Right renal cortex interstitium (tissue), 3 donors: ENCODE measurements at places on chromosomes 1 and 21. TPM values are rescaled to one million over a fixed set of nuclear protein-coding genes. Genes with fewer than 3 reads are reported as not detected.

GCSAML gene
- polyA plus RNA-seq: 0.69 TPM

DNA sequence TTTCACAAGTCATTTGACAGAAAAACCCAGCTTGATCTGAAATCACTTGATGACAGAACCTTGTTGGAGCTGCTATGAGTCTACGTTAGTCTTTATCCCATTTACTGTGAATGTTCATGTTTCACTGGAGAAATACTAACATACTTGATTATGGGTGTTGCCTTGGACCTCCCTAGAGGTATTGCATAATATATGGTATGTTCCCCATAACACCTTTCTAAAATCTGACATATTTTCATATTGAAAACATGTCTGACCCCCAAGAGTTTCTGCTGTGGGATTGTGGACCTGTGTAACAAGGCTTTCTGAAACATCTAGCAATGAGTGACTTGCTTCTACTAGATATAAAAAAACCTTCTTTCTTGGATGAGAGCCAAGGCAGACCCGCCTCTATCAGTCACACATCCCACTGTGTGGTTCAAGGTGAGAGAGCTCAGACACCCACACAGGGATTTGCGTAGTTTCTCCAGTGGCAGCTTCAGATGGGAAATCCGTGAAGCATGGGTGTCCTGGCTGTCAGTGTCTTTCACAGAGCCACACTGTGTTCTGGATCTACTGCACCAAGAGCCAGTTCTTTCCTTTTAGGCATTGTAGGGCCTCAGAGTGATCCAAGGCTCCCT lies 4.6 kb downstream of the NENF start:
- no peak for DNase-seq

- no peak for DNase-seq
Observed at GRCh38 chr21:16583556-16583955, 853.8 kb downstream of the USP25 start.

DNA sequence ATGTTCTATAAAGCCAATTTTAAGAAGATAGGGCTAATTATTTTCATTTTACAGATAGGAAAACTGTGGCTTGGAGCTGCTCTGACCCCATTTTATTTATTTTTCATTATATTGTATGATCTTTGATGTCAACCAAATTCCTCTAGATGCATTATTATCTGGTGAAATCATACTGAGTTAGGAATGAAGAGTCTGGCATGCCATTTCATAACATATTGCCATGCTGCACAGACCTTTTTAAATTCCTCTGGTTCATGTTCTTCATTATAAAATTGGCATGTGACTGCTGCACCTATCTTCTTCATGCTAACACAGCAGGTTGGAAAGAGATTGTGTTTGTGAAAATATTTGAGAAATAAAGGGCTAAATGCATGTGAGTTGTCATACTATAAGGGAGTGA lies 12.7 kb downstream of the PRRX1 start:
- no peak for DNase-seq

IL19 gene
- polyA plus RNA-seq: 0.96 TPM

DNA sequence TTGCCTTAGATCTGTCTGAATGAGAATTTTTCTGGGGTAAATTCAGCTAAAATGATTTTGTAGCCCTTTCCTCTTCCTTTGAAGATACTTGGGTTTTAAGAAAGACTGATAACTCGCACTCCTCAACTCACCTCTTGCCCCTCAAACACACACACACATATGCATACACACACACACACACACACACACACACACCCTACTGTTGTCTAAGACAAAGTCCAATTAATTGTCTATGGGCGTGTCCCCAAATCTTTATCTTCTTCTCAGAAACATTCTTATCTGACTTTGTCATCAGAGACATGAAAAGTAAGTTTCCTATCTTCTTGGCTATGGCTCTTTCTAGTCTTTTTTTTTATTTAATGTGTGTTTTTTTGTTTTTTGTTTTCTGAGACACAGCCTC lies 36.1 kb upstream of the SMYD2 start:
- DNase-seq: no peak

- no peak for DNase-seq
Observed at GRCh38 chr21:43308815-43309283, 118.1 kb downstream of the SIK1 start.

- no peak for DNase-seq
Observed at GRCh38 chr1:61490924-61491323, 234.0 kb downstream of the TM2D1 start.

- no peak for DNase-seq
Observed at GRCh38 chr21:40457741-40458140, 389.2 kb downstream of the DSCAM start.

KRTAP19-1 gene
- polyA plus RNA-seq: not detected

DNA sequence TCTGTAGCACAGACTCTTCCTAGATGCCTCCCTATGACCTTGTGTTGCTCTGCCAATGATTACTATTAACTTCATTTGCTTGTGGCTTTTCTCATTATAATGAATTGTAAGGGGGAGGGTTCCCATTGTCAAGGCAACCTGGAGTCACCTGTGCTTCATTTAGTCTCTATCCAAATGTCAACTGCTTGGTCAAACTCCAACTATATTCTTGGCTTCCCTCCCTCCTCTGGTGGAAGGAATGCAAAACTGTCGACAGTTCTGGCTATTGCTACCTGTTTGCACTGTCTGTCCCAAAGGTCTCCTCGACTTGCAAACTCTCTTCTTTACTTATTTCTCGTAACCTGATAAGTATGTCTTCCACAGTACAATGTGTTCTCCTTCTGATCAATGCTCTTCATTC lies 100.3 kb downstream of the CACNA1E start:
- no peak for DNase-seq

RCAN3 gene
- 10.9 TPM for polyA plus RNA-seq

GRCh38 chr1:6424000-6424565 lies 493 bp upstream of the ESPN start:
- no peak for DNase-seq

- DNase-seq: no peak
Observed at GRCh38 chr1:228042508-228042907, 35.7 kb downstream of the WNT3A start.

LRRC38 gene
- not detected for polyA plus RNA-seq

CFH gene
- 32.9 TPM for polyA plus RNA-seq

NBPF6 gene
- not detected for polyA plus RNA-seq

DNA sequence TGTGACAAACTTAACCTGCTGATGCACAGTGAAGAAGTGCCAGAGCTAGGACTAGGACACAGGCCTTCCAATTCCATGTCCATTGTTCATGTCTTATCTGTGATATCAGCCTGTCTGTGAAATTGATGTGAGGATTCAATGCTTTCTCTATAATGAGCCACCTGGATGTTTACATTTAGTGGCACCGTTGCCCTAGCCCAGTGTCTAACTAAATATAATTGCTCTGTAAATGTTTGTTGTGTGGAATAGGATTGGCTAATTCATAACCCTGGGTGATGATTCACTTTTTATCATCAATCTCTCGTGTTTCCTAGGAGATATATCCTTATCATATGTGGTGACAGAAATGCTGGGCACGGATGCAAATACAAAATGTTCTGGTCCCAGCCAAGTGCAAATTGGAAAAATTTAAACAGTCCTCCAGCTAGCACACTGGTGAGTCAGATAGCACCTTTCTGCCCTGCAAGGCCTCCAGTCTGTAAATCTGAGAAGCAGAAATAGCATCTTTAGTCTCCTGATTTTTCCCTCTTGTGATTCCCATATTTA lies 46.9 kb upstream of the GNG12 start:
- no peak for DNase-seq
